ENCODE measurements at places on chromosomes 4 and X.
A peak's percentile ranks its signal among the peaks of the same experiment; 100 is the strongest.

GRCh38 chr4:57501720-57502119 lies 391.5 kb upstream of the IGFBP7 start:
- no peak for DNase-seq

DNA sequence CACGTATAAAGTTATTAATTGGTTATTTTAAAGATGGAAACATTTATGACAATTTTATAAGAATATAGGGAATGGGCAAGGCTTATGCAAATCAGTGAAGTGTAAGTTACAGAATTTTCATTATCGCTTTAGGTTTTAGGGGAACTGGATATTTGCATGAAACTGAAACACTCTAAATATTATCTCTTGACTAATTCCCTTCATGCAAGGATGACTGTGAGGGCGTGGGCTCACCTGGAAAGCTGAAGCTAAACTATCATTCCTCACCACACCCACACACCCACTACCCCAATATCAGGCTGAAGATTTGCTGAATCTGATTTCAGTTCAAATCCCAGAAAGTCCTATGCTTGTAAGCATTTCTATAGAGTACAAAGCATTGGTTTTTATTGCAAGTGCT lies 81.7 kb upstream of the ARHGAP24 start:
- no peak for DNase-seq

GRCh38 chr4:921830-922331 lies 10.2 kb downstream of the GAK start:
- no peak for DNase-seq

DNA sequence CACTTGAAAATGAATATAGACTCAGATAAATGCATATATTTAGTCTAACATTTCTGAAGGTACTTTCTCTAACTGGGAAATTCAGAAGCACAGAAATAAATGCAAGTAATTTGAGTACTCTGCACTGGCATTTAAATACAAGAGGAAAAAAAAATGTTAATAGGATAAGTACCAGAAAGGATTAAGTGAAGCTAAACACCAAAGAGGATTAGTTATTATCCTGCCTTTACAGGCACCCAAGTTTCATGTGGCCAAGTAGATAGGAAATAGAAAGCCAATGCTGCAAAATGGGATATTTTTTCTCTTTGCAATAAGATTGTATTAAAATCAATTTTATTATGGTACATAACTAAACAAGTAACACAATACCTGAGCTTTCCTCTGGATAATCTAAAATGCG lies 762.5 kb downstream of the PCDH7 start:
- no peak for DNase-seq

DNA sequence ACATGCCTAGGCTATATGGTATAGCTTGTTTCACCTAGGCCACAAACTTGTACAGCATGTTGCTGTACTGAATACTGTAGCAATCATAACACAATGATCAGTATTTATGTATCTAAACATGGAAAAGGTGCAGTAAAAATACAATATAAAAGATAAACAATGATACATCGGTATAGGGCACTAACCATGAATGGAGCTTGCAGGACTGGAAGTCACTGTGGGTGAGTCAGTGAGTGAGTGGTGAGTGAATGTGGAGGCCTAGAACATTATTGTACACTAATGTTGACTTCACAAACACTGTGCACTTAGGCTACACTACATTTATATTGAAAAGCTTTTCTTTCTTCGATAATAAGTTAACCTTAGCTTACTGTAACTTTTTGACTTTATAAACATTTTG lies 45.6 kb upstream of the ANK2 start:
- no peak for DNase-seq

- no peak for DNase-seq
Measured at GRCh38 chr4:8841678-8842268, 29.9 kb downstream of the HMX1 start.

DNA sequence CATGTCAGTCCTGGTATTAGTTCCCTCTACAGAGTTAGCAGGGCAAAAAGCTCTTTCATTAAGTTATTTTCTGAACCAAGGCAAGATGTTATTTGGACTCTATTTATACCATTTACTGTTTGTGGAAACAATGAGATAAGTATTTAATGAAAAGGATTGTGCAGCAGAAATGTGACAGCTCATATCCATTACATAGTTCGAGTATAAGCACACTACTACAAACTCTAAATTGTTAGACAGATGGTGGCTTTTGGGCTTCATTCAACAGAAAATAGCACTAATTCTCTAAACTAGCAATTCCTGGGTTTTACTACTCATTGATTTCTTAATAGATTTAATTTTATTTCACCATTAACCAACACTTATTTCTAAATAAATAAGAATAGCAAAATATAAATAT lies 95.2 kb upstream of the ANK2 start:
- no peak for DNase-seq

DNA sequence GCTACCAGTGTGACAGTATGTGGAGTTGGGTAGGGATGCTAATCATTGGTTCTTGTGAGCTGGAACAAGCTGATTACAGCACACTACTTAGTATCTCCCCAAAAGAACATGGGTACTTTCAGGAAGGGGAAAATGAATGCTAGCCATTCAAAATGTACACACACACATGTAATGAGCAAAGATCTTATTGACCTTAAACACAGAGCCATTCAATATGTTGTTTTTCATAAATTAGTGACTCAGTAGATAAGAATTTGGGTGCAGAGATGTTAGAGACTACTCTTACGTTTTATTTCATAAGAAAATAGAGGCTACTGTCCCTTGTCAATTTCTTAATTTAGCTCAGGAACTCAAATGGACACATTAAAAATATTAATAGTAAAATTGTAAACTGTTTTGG lies 509.5 kb upstream of the ATOH1 start:
- no peak for DNase-seq

- no peak for DNase-seq
Measured at GRCh38 chr4:102076622-102077021, 268.7 kb downstream of the SLC39A8 start.

- DNase-seq: no peak
Measured at GRCh38 chrX:30246769-30247489, at the start of gene MAGEB1. Gene MAGEB1 (plus strand): TSS chrX:30247146. CDS start chrX:30250494, 3,348 bp downstream.

GRCh38 chrX:47585273-47585672 lies 3.0 kb downstream of the TIMP1 start:
- no peak for DNase-seq

- DNase-seq: no peak
Measured at GRCh38 chr4:647481-647880, 22.1 kb downstream of the PDE6B start.

DNA sequence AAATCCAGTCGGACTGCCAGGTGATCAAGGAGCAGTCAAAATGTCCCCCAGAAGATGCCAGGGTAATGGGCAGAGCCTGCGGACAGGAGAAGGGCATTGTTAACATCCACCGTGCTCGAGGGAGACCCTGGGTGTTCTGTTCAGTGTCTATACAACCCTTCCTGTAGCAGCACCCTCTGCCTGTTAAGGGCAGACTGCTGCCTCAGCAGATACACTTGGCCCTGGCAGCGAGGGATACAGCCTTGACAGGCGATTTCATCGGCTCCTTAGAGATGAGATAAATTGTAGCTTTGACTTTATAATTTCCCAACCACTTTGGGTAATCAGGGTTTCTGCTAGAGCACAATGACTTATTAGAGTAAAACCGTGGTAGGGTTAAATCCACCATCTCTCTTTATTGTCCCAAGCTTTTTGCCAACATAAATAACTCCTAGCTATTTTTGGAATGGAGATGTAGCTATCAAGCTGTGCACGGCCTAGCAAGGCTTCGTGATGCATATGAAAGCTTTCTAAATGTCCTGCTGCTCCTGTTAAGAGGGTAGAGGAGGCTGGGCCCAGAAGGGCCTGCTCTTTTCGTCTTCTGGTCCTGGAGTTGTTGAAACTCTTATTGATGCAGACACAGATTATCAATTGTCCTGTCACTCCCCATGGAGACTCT lies 195.9 kb downstream of the CPEB2 start:
- DNase-seq: no peak

DNA sequence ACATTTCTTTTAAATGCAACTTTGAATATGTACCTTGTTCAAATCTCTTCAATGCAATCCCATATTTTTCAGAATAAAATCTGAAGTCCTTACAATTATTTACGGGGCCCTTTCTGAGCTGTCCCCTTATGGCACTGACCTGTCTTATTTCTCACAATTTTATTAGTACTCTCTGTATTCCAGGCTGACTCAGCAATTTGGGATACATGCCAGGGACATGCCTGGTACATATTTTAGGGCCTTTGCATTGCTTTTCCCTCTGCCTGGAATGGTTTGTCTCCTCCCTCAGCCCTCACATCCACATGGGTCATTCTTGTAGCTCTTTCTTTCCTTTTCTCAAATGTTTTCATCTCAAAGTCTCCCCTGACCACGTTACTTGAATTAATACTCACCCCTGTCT lies 172.2 kb upstream of the TECRL start:
- no peak for DNase-seq

DNA sequence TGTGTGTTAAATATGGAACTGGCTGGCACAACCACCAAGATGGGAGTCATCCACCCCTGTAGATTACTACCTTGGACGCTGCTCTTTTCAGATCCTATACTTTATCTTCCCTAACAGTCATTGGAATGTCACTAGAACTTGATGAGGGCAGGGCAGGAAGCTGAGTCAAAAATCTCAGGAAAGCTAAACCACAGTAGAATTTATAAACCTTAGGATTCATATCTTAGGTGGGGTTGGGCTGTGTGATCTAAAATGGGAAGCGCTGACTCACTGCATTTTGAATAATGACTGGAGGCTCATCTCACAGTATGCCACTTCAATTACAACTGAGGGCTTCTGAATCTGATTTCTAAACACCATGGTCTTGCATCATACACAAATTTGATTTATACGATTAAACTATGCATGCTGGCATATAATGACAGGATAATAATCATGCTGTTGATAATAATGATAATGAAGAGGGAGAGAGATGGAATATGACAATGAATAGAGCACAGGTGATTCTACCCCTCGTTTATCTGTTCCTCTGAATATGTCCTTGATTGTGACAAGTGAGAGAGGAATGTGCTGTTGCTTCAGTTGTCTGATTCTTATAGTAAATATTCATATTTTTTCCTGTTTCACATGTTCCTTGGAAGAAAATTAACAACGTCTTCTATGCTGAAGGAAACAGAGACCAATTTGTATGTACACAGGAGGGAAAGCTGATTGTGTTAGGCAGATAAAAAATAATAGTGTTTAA lies 270.3 kb upstream of the HS3ST1 start:
- DNase-seq: no peak

- no peak for DNase-seq
Measured at GRCh38 chr4:17064959-17065358, 166.5 kb upstream of the LDB2 start.

- no peak for DNase-seq
Measured at GRCh38 chrX:138294951-138295350, 416.6 kb downstream of the FGF13 start.

DNA sequence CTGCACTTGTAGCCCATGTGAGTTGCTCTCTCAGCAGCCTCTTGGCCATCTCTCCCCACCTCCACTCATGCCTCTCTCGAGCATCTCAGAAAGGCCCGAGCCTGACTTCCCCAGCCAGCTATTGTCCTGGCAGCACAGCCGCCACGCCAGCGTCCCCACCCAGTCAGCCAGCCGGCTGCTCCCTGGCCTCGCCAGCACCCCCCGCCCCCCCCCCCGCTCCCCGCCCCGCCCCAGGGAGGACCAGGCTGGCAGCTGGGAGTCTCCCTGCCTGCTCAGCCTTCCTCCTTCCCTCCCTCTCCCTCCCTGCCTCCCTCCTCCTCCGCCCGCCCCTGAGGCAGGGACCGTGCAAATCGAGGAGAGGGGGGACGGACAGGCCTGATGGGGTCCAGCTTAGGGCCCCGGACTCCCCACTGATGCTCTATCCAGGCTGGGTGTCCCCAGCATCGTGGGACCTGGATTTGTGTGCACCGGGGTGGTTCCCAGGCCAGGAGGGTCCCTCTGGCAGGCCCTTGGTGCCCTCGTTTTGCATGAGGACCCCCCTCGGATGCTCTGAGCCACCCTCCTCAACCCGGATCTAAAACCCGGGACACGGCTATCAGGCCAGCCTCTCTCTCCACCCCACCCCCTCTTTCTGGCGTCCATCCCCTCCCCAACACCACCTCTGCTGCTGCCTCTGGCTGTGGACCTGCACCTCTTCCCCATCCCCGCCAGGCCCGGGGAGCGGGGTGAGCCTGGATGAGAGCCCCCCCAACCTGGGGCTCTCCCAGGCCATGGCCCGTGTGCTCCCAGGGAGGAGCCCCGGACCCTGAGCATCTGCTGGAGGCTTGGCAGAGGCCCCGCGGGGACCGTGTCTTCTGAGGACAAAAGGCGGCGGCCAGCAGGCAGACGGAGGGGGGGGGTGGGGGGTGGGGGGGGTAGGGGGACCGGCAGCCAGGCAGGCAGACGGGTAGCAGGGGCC lies at the start of gene GPR173:
Gene GPR173 (plus strand): TSS at position 621 of the 958 bp plus-strand sequence. CDS start 27,833 bp downstream, outside the sequence.
- peak; percentile 66 for DNase-seq

DNA sequence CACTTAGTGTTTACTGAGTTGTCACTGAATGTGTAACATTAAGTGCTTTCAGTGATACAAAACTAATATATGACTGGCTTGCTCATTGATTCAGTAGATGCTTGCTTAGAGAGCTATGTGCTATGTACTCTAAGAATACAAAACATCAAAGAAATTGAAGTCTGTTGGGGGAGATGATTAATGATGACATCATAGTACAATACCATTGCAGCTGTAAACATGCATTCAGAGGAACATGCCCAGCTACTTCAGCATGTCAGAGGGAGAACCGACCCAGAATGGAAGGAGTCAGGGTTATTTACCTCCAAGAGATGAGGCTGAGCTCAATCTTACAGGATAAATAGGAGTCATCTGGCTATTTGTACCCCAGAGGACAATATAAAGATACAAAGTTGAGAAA lies 290.8 kb downstream of the TENM3 start:
- DNase-seq: no peak

GRCh38 chr4:185275501-185275900 lies 66.1 kb downstream of the SNX25 start:
- DNase-seq: no peak

DNA sequence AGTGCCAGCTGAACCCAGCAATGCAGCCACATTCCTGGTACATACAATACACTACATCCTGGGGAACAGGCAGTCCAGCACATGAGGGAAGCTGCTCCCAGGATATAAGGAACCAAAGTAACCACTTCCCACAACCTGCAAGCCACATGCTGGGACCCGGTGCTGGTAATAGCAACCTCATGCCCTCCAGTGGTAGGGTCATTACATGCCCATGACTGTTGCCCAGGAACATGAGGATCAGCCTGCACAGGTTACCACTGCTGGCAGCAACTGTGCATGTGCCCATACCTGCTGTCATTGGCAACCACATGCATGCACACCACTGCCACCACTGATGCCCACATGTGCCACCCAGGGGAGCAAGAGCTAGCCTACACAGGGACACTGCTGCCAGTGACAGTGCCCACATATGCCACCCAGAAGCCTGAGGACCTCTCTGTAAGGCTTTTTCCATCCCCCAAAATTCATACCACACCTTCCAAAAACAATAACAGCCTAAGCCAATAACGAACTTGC lies 1982.5 kb downstream of the ARAP2 start:
- no peak for DNase-seq

DNA sequence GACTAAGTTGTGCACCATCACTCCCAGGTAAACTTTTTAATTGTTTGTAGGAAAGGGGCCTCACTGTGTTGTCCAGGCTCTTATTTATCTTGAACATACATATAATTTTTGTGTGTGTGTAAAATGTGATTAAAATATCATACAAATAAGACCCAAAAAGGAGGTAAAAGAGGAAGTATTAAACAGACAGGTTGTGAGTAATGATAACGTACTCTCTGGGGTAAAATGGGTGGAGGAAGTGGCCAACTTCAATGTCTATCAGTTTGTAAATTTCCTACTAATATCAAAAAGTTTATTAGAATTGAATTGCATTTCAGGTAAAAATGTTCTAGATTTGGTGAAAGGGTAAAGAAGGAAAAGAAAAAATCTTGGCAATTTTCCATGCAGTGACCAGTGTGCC lies 48.8 kb downstream of the SULT1E1 start:
- no peak for DNase-seq
